Stimulated activated CD4-positive, alpha-beta T cell treated with anti-CD3 and anti-CD28 coated beads, Interleukin-1b, Interleukin-23, amount 100 ng/mL, for 1 hour (primary cell): ENCODE measurements at places on chromosomes 13 and 19.

DNA sequence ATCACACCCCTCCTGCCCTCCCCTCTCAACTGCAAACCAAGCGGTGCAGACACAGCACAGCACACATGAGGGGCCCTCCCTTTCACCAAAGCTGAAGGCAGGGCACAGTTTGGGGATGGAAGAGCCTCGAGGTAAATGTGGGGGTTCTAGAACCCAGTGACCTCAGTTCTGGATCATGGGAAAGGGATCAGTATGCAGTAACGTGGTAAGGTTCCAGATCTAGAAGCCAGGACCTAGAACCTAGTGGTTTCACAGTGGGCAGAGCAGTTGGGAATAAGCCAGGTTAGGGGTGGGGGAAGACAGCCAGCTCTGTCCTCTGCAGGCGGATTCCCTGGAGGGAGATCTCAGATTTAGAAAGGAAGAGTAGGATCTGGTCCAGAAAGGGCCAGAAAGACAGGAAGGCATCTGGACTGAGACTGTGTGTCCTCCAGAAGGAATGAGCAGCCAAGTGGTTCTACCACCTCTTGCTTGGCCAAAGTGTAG is 3.1 kb downstream of the FTL start:
- no peak for DNase-seq

- no peak for DNase-seq
Observed at GRCh38 chr19:45528149-45528743, 21.0 kb downstream of the VASP start.

DNA sequence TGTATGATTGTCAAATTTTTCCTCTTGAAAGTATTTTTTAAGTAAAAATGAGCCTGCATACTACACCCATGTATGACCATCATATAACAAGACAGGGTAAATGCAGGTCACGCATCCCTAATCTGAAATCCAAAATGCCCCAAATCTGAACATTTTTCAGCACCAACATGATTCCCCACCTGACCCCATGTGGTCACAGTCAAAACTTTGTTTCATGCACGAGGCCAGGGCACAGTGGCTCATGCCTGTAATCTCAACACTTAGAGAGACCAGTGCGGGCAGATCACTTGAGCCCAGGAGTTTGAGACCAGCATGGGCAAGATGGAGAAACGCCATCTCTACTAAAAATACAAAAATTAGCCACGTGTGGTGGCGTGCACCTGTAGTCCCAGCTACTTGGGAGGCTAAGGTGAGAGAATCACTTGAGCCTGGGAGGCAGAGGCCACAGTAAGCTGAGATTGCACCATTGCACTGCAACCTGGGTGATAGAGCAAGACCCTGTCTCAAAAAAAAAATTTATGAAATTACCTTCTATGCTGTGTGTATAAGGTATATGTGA is 63.7 kb upstream of the NPAS1 start:
- DNase-seq = no peak

DNA sequence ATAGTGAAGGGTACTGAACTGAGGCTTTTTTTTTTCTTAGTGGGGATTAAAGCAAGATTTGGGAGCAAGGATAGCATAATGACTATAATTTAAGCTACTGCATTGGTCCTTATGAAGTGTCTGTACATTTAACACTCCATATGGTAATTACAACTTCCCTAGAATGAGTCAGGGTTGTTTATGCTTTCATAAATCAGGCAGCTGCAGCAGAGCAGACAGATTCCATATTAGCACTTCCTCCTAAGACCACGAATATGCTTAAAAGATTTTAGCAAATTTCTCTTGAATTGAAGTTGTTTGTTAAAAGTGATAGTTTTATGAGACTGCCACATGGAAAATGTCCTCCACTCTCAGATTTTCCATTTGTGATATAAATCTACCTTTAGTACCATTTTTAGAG is 401.1 kb upstream of the SPRY2 start:
- no peak for DNase-seq

- no peak for DNase-seq
Observed at GRCh38 chr19:1430246-1430645, 8.0 kb upstream of the RPS15 start.

GRCh38 chr13:111599791-111600190 is 279.3 kb downstream of the TEX29 start:
- DNase-seq = no peak

DNA sequence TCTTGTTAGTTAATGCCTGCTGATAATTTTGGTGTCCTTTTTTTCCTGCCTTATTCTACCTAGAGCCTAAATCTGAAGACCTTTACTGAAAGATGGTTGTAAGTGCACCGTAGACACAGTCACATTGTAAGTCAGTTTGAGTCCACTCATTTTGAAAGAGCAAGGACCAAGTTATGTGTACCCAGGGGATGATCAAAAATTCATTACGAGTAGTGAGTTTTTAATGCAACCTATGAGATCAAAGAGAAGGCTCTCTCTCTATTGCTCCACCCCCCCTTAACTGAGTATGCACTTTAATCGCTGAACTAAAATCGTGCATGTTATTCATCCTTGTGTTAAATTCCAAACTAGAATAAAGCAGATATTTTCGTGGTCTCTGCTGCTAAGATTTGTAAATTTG is 1.8 kb downstream of the RAP2A start:
- no peak for DNase-seq

GRCh38 chr19:956766-957440 is 27.2 kb upstream of the WDR18 start:
- no peak for DNase-seq

- DNase-seq = no peak
Observed at GRCh38 chr13:79647533-79647932, 166.6 kb downstream of the NDFIP2 start.

- DNase-seq = no peak
Observed at GRCh38 chr13:50198508-50198907, 183.3 kb downstream of the KCNRG start.

- no peak for DNase-seq
Observed at GRCh38 chr13:107466326-107467099, 748.8 kb downstream of the LIG4 start.

DNA sequence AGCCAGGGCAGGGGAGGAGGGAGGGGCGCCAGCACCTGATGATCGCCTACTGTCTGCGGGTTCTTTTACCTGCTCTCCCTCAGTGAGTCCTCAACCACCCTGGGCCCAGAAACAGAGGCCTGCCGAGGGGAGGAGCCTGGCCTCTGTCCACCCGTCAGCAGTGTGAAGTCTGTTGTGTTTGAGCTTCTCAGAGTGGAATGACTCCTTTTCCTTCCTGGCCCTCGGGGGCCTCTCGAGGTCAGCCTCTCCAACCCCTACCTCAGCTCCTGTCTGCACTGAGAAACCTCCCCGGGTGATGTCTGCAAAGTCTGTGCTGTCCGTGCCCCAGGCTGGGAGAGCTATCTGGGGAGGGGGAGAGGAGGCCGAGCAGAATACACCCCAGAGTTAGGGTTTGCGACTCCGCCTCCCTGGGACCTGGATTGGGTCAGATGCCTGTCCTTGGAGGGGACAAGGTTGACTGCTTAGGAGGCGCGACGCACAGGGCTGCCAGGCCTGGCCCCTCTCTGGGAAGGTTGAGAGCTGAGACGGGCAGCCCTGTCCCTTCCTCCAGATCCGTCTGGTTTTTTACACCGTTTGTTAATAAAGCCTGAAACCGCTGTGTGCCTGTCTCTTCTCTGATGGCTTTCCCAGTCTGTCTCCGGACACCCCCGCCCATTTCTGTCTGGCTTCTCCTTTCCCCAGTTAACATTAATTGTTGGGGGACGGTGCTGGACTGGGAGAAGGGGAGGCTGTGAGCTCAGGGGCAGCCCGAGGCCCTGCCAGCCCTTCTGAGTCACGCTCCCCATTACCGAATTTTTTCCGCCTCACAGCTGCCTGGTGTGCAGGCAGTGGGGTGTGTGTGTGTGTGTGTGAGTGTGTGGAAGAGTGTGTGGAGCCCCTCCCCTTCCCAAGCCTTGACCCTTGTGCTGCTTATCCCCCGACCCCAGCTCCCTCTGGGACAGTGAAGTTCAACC is 989 bp upstream of the SSC5D start:
- no peak for DNase-seq

- no peak for DNase-seq
Observed at GRCh38 chr13:73171271-73171682, 112.5 kb downstream of the KLF5 start.

DNA sequence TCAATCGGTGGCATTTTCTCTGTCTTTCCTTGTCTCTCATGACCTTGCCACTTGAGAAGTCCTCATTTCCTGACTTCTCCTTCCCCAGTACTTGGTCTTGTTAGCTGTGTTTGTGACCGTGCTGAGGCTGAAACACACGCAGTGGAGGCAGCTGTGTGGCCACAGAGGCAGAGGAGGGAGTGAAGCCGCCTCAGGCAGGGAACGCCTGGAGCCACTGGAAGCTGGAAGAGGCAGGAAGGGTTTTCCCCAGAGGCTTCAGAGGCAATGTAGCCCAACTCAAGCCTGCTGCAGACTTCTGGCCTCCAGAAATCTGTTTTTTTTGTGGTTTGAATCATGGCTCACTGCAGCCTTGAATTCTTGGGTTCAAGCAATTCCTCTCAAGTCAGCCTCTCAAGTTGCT is 29.2 kb upstream of the ARGLU1 start:
- no peak for DNase-seq
